Stimulated activated naive CD4-positive, alpha-beta T cell (primary cell): ENCODE measurements at places on chromosomes 3 and 15.

DNA sequence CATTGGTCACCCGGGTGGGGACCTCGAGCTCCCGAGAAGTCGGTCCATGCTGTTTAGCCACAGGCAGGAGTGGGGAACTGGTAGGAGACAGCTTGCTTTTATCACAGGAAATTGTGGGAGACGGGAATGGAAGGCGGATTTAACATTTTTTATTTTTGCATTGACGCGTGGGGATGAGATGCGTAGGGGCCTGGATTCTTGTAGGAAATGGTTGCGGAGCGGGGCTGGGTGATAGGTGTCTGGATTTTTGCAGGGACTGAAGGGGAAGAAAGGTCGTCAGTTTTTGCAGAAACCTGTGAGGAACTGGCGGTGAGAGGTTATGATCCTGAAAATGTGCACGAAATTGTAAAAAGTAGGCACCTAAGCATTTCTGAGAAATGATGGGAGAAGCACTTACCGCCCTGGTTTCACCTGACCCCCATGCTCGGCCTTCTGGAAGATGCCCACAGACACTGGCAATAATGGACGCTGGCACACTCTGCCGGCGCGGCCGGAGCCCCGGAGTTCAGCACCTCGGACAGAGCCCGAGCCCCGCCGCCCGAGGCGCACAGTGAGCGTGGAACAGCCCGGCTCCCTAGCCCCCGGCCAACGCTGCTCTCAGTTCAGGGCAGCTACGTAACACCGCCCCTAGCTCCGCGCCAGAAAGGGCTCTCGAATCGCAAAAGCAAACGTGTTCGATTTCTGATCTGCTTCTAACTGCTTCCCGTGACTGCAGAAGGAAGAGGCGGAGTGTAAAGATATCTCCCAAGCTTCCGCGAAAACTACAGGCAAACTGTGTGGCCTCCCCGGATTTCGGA is 928 bp downstream of the ANKRD34C start:
- DNase-seq, result no peak

DNA sequence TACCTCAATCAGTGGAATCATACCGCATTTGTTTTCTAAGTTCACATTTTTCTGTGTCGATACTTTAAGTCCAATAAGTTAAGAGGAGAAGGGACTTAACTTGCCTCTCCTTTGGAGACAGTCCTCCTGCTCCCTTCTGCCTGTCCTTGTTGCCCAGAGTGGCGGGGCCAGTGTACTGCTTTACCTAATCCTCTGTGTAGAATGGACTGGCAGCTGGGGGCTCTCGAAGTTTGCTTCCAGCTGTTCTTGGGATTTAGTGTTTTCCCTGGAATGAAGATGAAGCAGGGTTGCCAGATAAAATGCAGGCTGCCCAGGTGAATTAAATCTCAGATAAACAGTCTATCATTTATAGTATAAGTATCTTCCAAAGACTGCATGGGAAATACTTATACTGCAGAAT is 287.6 kb upstream of the C2CD4B start:
- no peak for DNase-seq

- DNase-seq, result no peak
These were observed 22.4 kb downstream of the LYZL4 start for GRCh38 chr3:42387802-42388651.

GRCh38 chr15:53811530-53811929 is 52.1 kb upstream of the WDR72 start:
- no peak for DNase-seq

DNA sequence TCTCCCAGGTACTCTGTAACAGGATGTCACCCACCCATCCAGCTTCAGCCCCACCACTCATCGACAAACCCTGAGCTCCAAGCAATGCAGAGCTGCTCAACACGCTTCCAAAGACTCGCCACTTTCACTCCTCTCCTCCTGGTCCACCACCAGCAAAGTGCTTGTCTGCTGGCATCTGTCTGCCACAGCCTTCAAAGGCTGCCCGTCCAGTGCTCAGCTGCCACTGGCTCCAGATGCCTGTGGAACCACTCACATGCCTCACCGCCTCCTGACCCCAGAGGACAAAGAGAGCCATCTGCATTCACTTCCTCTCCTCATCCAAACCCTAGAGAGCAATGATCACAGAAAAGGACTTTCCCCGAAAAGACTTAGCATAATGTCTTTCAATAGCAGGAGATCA is 109.5 kb upstream of the OCA2 start:
- DNase-seq, result no peak

- DNase-seq, result no peak
These were observed 15.0 kb downstream of the SNAPC5 start for GRCh38 chr15:66482539-66482938.

DNA sequence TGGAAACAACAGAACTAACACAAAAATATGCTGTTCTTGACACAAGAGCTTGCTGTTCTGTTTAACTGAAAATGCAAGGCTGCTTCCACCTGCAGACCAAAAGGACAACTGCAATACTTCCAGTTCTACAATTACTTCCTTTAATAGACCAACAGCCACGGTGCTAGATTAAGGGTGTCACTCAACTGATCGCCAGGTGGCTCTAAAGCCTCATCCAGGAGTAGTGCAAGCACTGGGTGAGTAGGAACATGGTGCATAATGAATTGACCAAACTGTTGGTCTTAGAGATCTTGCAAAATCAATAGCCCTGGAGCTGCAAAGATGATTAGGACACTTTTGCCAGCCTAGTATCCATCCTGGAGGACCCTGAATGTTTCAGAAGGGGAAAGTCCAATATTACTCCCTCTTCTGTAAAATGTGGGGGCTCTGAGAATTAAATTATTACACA is 3.6 kb upstream of the CLDN16 start:
- no peak for DNase-seq
